ENCODE measurements at places on chromosomes 6 and 20. TPM values are rescaled to one million over a fixed set of nuclear protein-coding genes. Genes with fewer than 3 reads are reported as not detected.
A peak's percentile ranks its signal among the peaks of the same experiment; 100 is the strongest.

The ABHD16B gene
- not detected for total RNA-seq

The PARD6B gene
- 12.4 TPM for total RNA-seq

The TRIM31 gene
- total RNA-seq: not detected

DNA sequence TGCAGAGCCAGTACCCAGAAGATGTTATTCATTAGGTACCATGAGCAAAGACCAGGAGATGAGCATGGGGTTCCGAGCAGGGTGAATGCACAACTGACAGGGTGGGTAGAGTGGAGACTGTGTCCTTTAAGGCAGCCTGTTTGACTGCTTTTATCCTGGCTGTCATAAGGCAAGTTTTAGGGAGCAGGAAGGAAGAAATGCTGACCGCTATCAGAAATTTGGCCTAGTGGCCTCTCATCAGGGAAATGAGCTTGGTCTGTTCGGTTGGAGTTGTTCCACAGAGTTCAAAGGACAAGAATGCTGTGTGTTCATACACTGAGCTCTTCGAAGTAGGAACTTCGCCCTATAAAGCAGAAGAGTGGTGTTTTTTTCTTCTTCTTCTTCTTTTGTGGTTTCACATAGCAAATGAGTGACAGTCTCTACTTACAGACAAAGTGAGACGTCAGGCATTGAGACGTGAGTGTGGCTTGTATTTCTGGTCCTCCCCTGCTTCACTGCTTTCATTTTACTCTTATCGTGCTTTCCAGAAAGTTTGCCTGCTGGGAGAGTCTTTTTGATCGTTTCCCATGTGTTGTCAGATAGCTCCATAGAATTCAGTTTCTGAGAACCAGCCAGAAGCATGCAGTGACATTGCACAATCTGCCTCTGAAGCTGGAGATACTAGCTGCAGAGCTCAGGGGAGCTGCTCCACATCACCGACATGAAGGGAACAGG is at the start of gene CASS4:
Gene CASS4 (plus strand): TSS at position 502 of the 714 bp plus-strand sequence. CDS start 199 bp downstream, at position 701.
- H3K4me3 ChIP-seq: peak within 1 kb of the TSS; percentile 57
- peak; percentile 44 for DNase-seq
- no peaks in the 10 kb centered on the region for H3K36me3 ChIP-seq
- peaks cover 38% of the 10 kb centered on the region for H3K4me1 ChIP-seq

GRCh38 chr20:4465212-4465611 is 256.5 kb upstream of the PRND start:
- no peak for DNase-seq
- no peaks in the 10 kb centered on the region for H3K36me3 ChIP-seq
- no peak overlapping the region for H3K4me3 ChIP-seq
- H3K4me1 ChIP-seq: no peaks in the 10 kb centered on the region
- H3K27me3 ChIP-seq: no peaks in the 10 kb centered on the region
- no peak overlapping the region for H3K27ac ChIP-seq

The CALHM5 gene
- total RNA-seq: not detected

- no peak overlapping the region for H3K4me3 ChIP-seq
- H3K4me1 ChIP-seq: no peaks in the 10 kb centered on the region
- peaks cover 72% of the 10 kb centered on the region for H3K36me3 ChIP-seq
- H3K27me3 ChIP-seq: no peaks in the 10 kb centered on the region
- no peak for DNase-seq
Measured at GRCh38 chr20:41175201-41175651, 37.9 kb downstream of the PLCG1 start.

The AHCY gene
- 15.3 TPM for total RNA-seq

GRCh38 chr20:35156978-35157377 is 9.8 kb upstream of the EDEM2 start:
- no peaks in the 10 kb centered on the region for H3K36me3 ChIP-seq
- DNase-seq: no peak
- H3K27me3 ChIP-seq: no peaks in the 10 kb centered on the region
- no peak overlapping the region for H3K27ac ChIP-seq
- no peaks in the 10 kb centered on the region for H3K4me1 ChIP-seq

GRCh38 chr20:5531318-5532081 is 214.7 kb upstream of the PROKR2 start:
- peaks cover 12% of the 10 kb centered on the region for H3K4me1 ChIP-seq
- H3K4me3 ChIP-seq: no peak overlapping the region
- no peaks in the 10 kb centered on the region for H3K36me3 ChIP-seq
- H3K27me3 ChIP-seq: no peaks in the 10 kb centered on the region

DNA sequence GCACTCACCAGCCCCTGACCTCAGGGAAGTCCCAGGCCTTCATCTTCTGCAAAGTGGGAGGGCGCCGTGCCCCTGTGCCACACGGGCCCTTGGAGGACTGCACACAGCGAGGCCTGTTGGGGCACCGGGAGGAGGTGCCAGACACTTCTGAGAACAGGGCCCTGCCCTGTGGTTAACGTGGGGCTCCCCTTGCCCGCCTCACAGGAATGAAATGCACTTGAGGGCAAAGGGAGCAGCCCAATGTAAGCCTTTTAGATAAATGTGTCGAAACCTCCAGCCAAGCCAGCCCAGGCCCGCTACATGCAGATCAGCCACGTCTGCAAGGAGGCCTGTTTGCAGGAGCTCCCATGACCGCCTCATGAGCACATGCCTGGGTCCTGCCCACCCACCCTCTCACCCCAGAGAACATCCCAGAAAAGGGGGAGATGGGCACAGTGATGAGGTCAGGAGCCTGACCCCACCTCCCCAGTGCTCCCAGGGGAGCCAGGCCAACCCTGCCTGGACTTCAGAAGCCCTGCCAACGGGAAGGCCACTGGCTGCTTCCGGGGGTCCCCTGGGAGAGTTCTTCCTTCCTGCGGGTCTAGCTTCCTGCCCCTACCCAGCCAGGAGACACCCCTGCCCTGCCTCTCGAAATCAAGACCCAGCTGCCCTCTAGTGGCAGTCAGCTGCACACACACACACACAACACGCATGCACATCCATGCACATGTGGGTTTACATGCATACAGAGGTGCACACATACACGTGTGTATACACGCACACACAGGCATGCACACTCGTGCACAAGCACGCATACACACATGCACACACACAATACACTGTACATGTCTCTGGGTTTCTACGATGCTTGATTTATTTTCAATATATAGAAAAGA is 178.7 kb downstream of the TAF4 start:
- no peak overlapping the region for H3K27ac ChIP-seq
- DNase-seq: peak; percentile 22
- peaks cover 39% of the 10 kb centered on the region for H3K27me3 ChIP-seq
- H3K4me1 ChIP-seq: peaks cover 4% of the 10 kb centered on the region

- no peaks in the 10 kb centered on the region for H3K27me3 ChIP-seq
- H3K36me3 ChIP-seq: no peaks in the 10 kb centered on the region
Measured at GRCh38 chr20:9573335-9574151, 59.2 kb downstream of the LAMP5 start.

- no peaks in the 10 kb centered on the region for H3K27me3 ChIP-seq
- peaks cover 25% of the 10 kb centered on the region for H3K4me1 ChIP-seq
- DNase-seq: no peak
- no peak overlapping the region for H3K27ac ChIP-seq
- peaks cover 20% of the 10 kb centered on the region for H3K36me3 ChIP-seq
Measured at GRCh38 chr6:158042245-158042798, 60.7 kb downstream of the SYNJ2 start.

GRCh38 chr6:44224029-44224964 is 902 bp downstream of the SLC29A1 start:
- H3K4me3 ChIP-seq: peak overlapping the region; percentile 53
- H3K4me1 ChIP-seq: peaks cover 7% of the 10 kb centered on the region
- no peaks in the 10 kb centered on the region for H3K36me3 ChIP-seq
- peaks cover 23% of the 10 kb centered on the region for H3K27me3 ChIP-seq
- no peak overlapping the region for H3K27ac ChIP-seq

DNA sequence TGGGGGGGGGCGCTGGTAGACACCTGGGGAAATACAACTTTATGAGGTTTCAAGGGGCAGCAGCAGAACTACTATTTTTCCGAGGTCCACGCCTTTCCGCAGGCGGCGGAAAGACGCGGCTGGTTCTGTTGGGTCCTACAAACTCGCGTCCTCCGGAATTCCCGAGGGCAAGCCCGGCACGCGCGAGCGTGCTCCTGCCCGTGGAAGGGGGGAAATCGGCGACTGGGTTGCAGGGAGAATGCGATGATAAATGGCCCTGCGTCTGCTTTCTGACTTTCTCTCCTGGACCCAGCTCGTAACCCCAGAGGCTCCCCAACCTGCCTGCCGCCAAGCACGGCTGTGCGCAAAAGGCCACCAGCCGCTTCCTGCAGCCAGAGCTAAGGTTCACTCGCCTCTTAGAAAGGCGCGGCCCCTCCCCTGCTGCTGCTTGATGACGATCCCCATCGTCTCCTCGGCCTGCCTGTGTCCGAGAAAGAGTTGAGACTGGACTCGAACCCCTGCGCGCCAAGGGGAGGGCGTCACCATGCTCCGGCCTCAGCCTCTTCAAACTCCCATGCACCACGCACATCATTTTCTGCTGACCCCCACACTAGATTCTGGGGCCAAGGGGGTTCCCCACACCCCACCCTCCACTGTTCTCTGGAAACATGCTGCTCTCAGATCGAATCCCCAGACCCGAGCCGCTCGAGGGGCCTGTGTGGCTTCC is 6.7 kb downstream of the FOXA2 start:
- H3K4me1 ChIP-seq: peaks cover 3% of the 10 kb centered on the region
- no peak overlapping the region for H3K4me3 ChIP-seq
- no peak overlapping the region for H3K27ac ChIP-seq
- no peak for DNase-seq
- no peaks in the 10 kb centered on the region for H3K36me3 ChIP-seq

GRCh38 chr6:154535851-154536250 is 25.4 kb upstream of the CNKSR3 start:
- H3K4me3 ChIP-seq: no peak overlapping the region
- no peak for DNase-seq
- no peaks in the 10 kb centered on the region for H3K27me3 ChIP-seq
- no peak overlapping the region for H3K27ac ChIP-seq

The PRRT1 gene
- 3.3 TPM for total RNA-seq

DNA sequence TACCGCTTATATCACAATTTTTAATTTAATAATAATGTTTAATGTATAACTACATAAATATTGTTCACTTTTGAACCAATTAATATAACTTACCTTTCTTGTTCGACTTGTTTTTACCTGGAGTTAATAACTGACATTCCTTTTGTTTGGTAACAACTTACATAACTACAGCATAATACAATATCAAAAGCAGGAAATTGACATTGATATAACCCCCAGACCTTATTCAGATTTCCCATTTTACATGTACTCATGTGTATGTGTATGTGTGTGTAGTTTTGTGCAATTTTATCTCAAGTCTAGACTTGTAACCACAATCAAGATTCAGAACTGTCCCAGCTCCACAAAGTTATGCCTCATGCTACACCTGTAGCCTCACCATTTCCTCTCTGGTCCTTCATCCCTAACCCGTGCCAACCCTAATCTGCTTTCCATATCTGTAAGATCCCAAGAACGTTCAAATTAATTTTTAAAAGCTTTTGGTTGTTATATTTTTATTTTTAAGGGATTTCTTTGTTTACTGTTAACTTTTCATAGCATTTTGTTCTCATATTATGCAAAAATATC is 190.6 kb downstream of the MANEA start:
- no peaks in the 10 kb centered on the region for H3K36me3 ChIP-seq
- no peak for DNase-seq
- H3K4me3 ChIP-seq: no peak overlapping the region
- H3K4me1 ChIP-seq: no peaks in the 10 kb centered on the region
- H3K27me3 ChIP-seq: no peaks in the 10 kb centered on the region

DNA sequence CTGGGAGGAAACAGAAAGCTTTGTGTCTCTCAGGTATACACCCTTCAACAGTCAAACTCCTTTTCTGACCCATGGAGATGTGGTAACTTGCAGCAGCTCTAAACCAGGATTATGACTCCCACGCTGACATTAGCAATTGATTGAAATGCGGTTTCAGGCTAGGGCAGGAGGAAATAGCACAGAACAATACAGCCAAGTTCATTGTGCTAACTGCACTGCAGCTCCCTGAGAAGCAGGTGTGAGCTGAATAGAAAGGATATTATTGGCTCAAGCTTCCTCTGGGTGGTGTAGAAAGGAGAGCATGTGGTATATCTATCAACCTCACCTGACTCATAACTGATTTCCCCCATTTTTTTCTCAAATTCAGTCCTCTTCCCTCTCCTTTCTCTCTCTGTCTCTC is 612.3 kb upstream of the BTBD3 start:
- H3K36me3 ChIP-seq: no peaks in the 10 kb centered on the region
- no peaks in the 10 kb centered on the region for H3K27me3 ChIP-seq
- no peaks in the 10 kb centered on the region for H3K4me1 ChIP-seq
- DNase-seq: no peak
- no peak overlapping the region for H3K4me3 ChIP-seq

GRCh38 chr20:32353848-32354496 is 4.2 kb upstream of the ASXL1 start:
- no peak overlapping the region for H3K4me3 ChIP-seq
- no peaks in the 10 kb centered on the region for H3K27me3 ChIP-seq
- H3K27ac ChIP-seq: no peak overlapping the region
- no peaks in the 10 kb centered on the region for H3K36me3 ChIP-seq
- DNase-seq: no peak

- no peaks in the 10 kb centered on the region for H3K4me1 ChIP-seq
- H3K27ac ChIP-seq: no peak overlapping the region
- H3K36me3 ChIP-seq: no peaks in the 10 kb centered on the region
- peaks cover 25% of the 10 kb centered on the region for H3K27me3 ChIP-seq
- no peak overlapping the region for H3K4me3 ChIP-seq
- no peak for DNase-seq
Measured at GRCh38 chr20:58058421-58059259, 169.8 kb downstream of the ANKRD60 start.

The NKX2-4 gene
- not detected for total RNA-seq

The LHFPL5 gene
- total RNA-seq: not detected

The RSPH4A gene
- total RNA-seq: 0.79 TPM

DNA sequence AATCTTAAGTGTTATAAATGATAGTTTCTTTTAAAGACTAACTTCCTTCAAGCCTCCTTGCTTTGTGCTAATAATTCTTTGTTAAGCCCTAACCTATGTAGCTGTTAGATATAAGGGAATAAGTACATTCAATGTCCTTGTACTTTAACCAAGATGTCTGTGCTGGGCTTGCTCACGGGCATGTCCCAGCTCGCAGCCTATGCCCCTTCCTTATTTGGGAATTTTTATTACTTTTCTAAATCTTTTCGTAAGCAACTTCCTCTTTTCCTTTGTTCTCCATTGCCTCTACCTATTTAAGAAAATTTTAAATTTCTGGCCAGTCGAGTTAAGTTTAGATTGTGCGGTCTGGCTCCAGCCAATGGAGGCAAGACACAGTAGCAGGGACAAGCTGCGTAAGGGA is 26.0 kb upstream of the CDK19 start:
- no peaks in the 10 kb centered on the region for H3K36me3 ChIP-seq
- no peak overlapping the region for H3K27ac ChIP-seq
- no peaks in the 10 kb centered on the region for H3K4me1 ChIP-seq
- no peaks in the 10 kb centered on the region for H3K27me3 ChIP-seq
- no peak overlapping the region for H3K4me3 ChIP-seq

- H3K36me3 ChIP-seq: no peaks in the 10 kb centered on the region
- no peaks in the 10 kb centered on the region for H3K27me3 ChIP-seq
- H3K27ac ChIP-seq: no peak overlapping the region
- DNase-seq: no peak
- H3K4me1 ChIP-seq: no peaks in the 10 kb centered on the region
Measured at GRCh38 chr6:160733050-160733646, 31.1 kb downstream of the PLG start.

The GDAP1L1 gene
- total RNA-seq: not detected

Measured in T-cell (primary cell).